Osteocyte (in vitro differentiated cells): ENCODE measurements at places on chromosomes 2 and 18.

- DNase-seq, result no peak
Measured at GRCh38 chr2:16568998-16569784, 96.4 kb downstream of the CYRIA start.

GRCh38 chr2:168060986-168061750 is 186.2 kb downstream of the STK39 start:
- no peak for DNase-seq

- DNase-seq, result no peak
Measured at GRCh38 chr2:204370172-204370718, 175.0 kb upstream of the PARD3B start.

- DNase-seq, result no peak
Measured at GRCh38 chr18:66752733-66753132, 148.8 kb upstream of the CDH19 start.
